ENCODE measurements at places on chromosomes 12 and 14.
A peak's percentile ranks its signal among the peaks of the same experiment; 100 is the strongest.

DNA sequence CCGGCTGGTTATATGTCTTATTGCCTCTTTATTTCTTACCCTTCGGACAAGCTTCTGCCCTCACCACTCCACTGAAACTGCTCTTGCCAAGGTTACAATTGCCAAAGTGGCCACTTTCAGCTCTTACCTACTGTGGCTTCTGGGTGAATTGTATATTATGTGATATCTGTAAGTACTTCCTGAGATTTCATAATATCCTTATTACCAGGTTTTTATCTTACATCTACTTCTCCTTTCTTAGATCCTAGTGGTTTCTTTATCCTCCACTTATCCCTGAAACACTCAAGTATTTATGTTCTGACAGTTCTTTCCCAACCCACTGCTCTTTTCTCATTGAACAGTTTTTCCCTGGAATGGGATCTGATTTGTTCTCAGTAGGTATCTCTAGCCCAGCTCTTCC is 10.5 kb downstream of the CELA1 start:
- peak; percentile 51 for DNase-seq

DNA sequence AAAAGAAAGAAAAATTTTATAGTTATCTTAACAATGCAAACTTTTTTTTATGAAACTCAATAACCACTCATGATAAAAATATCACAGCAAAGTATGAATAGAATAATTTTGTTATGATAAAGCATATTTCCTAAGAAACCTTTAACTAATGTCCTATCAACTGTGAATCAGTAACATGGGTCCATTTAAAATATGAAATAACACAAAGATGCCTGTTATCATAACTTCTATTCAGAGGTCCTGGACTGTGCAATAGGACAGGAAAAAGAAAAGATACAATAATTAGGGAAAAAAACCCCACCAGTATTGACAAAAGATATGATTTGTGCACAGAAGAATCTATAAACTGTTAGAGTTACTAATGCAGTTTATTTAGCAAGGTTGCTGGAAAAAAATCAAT is 245.4 kb downstream of the FOXN3 start:
- DNase-seq = no peak

GRCh38 chr14:58914279-58914855 is 274.1 kb upstream of the DAAM1 start:
- DNase-seq = no peak

GRCh38 chr14:76350671-76351070 is 25.3 kb upstream of the ESRRB start:
- no peak for DNase-seq

DNA sequence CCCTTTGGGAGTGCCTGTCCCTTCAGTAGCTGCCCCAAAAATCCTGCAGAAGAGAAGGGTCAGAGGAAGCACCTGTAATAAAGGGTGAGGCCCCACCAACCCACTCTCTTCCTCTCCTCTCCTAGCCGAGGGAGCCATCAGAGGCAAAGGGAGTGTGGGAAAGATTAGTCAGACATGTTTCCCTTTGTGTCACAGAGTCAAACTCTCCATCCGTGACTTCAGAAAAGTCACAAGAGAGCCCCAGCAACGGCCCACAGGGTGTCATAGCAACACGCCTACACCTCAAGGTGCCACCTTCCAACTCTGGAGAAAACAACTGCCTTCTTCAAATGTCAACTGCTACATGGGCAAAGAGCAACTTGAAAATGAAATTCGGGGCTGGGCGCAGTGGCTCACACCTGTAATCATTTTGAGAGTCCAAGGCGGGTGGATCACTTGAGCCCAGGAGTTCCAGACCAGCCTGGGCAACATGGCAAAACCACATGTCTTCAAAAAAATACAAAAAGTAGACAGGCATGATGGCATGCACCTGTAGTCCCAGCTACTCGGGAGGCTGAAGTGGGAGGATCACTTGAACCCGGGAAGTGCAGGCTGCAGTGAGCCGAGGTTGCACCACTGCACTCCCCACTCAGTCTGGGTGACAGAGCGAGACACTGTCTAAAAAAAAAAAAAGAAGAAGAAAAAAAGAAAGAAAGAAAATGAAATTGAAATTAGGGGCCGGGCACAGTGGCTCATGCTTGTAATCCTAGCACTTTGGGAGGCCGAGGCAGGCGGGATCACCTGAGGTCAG is 17.7 kb upstream of the CD27 start:
- peak; percentile 89 for DNase-seq

DNA sequence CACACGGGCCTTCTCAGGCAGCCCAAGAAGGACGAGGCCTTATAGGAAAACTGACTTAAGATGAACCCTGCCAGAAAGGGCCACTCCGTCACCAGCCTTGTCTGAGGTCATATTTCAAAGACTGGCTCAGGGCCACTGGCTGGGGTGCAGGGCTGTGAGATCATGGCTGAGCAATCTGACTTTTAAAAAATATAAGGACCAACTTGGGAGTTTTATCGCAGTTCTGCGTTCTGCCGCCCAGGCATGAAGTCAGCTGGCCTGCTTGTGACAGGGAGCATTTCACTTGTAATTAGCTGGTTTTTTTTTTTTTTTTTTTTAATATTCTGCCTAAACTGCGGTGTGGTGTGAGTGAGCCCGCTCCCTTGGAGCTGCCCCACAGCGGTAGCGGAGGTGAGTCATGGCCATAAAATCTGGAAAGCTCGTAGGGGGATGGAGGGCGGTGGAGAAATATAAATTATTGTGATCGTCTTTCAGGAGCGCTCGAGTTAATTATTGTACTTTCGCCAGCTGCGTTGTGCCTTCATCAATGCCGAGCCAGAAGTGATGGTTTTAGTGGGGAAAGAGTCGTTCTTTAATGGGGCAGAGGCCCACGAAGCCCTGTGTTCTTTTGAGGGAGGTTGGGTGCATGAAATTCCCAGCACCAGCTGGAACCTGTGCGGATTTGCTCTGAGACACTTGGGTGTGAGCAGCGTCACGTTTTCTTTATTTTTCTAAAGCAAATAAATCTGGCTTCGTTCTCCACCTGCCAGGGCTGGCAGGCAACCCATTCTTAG is 231.9 kb downstream of the C12orf75 start:
- no peak for DNase-seq

GRCh38 chr12:132584429-132584828 is 26.0 kb downstream of the LRCOL1 start:
- no peak for DNase-seq

DNA sequence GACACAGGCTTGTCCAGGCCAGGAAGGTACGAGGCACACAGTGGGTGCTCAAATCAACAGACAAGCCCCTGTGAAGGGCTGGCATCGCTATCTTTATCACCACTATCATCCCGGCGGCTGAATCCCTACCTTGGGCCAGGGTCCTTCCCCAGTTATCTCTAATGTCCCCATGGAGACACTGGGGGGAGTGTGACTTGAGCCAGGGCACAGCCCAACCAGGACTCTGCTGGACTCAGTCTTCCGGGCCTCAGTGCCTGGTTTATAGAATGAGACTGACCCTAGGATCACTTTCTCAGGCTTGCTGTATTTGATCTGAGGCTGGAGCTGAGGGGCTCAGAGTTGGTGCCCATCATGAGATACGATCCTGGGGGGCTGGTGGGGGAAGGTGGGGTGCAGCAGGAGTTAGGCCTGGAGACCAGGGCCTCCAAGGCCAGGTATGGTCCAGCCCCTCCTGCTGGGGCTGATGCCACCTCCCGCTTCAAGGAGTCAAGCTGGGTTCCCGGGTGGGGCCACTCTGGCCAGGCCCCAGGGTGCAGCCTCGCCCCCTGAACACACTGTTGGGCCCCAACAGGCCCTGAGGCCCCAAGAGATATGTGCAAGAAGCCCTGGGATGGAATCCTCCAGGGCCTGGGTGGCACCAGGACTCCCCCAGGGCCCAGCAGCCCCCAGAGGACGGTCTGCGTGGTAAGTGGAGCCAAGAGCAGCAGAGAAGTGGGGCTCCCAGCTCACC is 11.8 kb downstream of the BEGAIN start:
- no peak for DNase-seq

DNA sequence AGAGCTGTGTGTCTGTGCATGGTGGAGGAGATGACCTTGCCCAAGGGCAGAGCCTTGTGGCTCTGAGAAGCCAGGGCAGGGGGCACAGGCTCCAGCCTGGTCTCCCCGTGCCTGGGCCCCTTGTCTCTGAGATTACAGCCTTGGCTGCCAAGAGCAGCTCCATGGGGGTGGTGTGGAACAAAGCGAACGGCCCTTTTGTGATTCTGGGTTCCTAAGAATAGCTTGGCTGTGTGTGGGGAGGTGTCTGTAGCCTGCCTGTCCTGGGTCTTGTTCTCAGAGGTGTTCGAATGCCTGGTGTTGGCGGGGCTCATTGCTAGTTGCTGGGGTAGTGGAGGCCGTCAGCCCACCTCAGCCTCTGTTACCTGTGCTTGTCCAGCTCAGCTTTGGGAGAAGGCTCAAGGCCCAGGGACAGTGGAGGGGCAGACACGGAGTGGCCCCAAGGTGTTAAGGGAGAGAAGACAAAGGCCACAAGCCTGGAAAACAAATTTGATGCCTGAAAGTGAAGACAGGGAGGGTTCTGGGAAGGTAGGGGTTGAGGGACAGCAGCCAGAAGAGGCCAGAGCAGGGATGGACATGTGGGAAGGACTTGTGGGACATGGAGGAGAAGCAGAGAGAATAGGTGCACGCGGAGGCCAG is 7.4 kb upstream of the MYH7 start:
- no peak for DNase-seq

DNA sequence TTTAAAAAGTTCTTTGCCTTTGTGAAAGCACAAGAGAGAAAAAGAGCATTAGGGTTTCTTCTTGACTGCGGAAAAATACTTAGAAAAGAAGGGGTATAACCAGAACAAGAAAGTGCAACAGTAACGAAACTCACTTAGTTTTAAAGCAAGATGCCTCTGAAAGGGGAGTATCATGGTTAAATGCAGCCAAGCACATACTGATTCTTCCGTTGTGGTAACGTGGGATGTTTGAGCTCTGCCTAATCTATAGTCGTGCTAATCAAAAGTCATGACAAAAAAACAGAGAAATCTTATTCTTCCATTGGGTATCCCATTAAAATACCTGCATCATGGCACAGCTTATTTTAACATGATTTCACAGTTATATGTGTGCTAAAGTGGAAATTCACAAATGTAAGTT is 187.8 kb upstream of the LRFN5 start:
- DNase-seq = no peak

DNA sequence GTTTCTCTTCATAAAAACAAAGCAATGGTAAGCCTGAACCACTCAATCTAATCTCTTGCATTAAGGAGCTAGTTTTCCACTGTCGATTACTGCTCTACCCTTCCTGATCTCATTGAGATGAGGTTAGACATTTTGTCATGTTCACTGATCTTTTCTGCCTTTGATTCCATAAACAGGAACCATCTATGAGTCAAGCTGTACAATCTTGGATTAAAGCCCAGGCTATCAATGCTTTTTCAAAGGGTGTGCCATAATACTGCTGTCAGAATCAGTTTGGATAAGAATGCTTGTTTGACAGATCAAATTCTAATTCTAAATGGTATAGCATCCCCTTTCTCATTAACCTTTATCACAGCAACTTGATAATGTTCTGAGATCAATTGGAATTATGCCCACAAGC is 16.1 kb downstream of the GRIP1 start:
- peak; percentile 26 for DNase-seq

DNA sequence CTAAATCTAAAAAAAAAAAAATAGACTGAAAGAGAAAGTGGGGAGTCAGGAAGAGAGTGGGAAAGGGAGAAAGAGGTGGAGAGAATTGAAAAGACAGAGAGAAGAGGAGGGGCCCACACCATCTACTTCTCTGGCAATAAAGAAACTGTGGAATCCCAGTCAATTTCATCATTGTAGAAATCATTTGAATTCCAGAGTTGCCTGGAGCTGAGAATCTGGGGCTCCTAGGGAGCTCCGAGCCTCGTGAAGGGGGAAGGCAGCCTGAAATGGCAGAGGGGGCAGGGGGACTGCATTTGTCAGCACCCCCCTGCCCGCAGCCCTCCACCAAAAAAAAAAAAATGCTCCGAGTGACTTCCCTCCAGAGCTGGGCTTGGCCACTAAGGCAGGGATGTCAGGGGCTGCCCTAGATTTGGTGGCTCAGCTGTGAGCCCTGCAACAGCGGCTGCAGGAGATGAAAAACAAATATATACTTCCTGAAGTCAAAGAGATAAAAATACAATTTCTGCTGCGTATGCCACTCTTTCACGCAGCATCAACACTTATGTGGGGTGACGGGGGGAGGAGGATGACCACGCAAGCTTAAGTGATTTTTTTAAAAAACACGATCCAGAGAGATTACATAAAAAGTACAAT is 80.5 kb downstream of the BCL11B start:
- DNase-seq = no peak

DNA sequence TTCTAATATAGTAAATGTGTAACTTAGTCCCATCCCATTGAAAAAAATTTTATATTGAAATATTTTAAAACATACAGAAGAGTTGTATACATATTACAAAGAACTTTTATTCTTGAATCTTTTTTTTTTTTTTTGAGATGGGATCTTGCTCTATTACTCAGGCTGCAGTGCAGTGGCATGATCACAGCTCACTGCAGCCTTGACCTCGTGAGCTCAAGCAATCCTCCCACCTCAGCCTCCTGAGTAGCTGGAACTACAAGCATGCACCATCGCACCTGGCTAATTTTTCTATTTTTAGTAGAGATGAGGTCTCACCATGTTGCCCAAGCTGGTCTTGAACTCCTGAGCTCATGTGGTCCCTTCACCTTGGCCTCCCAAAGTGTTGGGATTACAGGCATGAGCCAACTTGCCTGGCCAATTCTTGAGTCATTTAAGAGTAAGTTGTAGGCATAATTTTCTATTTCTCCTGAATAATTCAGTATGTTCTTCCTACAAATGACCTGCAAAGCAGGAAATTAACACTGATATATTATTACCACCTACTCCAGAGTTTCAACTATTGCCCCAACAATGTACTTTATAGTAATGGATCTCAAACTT is 153.0 kb upstream of the BMP4 start:
- DNase-seq = no peak

DNA sequence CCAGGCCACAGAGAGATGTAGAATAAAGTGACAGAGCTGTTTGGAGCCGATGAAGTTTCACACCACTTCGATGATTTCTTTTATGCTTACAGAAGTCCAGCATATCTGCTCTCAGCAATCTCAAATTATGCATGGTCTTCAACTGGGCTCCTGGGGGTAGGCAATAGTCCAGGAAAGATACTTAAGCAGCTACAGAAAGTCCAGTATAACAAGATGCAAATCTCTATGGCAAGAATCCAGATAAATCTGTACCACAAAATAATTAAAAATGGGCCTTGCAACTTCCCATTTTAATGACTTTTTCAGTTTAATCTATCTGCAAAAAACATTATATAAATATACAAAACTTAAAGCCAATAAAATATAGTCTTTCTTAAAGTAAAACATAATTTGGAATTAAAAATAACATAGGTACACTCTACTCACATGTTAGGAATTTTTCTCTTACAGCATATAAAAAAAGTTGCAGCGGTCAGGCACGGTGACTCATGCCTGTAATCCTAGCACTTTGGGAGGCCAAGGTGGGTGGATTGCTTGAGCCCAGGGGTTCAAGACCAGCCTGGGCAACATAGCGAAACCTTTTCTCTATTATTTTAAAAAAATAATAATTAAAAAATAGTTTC is 20.5 kb upstream of the RAD51AP1 start:
- DNase-seq = no peak

DNA sequence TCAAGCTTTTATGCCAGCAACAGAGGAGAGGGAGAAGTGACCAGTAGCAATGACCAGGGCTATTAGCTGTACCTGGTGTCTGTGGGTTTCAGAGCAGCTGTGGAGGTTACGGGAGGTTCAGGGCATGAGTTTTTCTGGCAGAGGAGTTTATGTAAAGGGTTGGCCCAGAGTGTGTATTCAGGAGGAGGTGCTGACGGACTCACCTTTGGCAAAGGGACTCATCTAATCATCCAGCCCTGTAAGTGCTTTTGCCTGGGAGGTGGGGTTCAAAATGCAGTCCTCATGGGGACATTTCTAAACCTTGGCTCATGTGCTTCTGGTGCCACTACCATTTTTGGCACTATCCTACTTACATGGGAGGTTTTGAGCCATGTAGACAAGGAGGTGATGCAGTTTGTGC is 95.3 kb downstream of the DAD1 start:
- no peak for DNase-seq
